Stimulated activated CD4-positive, alpha-beta T cell treated with anti-CD3 and anti-CD28 coated beads, Interleukin-1b, Interleukin-23, amount 100 ng/mL, for 1 hour (primary cell): ENCODE measurements at places on chromosomes 1 and 21.

GRCh38 chr1:30316056-30316455, 407.3 kb downstream of the MATN1 start:
- DNase-seq = no peak

DNA sequence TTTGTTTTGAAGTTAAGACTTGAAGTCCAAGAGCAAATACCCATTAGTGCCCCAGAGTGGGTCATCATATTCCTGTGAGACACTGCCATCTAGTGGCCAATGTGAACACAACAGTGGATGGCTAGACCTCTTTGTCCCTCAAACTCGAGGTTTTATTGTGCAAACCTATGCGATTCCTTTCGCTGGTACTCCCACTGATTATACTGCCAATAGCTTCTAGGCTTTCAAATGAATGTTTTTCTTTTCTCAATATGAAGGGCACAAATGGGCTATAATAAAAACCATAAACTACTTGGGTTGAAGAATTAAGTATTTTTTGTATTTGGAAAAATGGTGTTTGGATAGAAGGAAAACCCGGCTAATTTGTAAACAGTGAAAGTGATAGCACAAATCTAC, 100.4 kb upstream of the ZNF281 start:
- peak; percentile 49 for DNase-seq

- no peak for DNase-seq
Measured at GRCh38 chr21:17436626-17437111, 76.2 kb upstream of the CXADR start.

GRCh38 chr1:187816646-187817045, 987.9 kb downstream of the PLA2G4A start:
- no peak for DNase-seq

DNA sequence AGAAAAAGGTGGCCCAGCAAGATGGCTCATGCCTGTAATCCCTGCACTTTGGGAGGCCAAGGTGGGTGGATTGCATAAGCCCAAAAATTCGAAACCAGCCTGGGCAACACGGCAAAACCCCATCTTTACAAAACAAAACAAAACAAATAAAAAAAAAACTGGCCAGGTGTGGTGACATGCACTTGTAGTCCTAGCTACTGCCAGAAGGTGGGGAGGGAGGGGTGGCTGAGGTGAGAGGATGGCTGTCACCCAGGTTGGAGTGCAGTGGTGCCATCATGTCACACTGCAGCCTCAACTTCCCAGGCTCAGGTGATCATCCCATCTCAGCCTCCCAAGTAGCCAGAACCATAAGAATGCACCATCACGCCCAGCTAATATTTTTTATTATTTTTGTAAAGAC, 22.8 kb downstream of the RERE start:
- no peak for DNase-seq

DNA sequence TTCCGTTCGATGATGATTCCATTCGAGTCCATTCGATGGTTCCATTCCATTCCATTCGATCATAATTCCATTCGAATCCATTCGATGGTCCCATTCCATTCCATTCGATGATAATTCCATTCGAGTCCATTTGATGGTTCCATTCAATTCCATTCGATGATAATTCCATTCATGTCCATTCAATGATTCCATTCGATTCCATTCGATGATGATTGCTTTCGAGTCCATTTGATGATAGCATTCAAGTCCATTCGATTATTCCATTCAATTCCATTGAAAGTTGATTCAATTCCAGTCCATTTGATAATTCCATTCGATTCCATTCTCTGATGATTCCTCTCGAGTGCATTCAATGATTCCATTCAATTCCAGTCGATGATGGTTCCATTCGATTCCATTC, 3895.3 kb downstream of the SRGAP2C start:
- no peak for DNase-seq

DNA sequence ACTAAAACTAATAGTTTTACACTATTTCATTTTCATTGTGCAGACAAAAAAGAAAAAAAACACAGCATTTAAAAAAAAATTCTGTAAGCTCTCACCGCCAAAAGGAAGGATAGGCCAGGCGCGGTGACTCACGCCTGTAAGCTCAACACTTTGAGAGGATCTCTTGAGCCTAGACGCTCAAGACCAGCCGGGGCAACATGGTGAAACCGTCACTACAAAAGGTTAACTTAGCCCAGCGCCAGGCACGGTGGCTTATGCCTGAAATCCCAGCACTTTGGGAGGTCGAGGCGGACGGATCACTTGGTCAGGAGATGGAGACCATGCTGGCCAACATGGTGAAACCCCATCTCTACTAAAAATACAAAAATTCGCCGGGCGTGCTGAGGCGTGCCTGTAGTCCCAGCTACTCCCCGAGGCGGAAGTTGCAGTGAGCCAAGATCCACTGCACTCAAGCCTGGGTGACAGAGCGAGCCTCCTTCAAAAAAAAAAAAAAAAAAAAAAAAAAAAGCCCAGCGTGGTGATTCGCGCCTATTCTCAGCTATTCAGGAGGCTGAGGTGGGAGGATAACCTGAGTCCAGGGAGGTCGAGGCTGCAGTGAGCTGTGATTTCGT, 14.3 kb upstream of the SPEN start:
- DNase-seq = no peak

DNA sequence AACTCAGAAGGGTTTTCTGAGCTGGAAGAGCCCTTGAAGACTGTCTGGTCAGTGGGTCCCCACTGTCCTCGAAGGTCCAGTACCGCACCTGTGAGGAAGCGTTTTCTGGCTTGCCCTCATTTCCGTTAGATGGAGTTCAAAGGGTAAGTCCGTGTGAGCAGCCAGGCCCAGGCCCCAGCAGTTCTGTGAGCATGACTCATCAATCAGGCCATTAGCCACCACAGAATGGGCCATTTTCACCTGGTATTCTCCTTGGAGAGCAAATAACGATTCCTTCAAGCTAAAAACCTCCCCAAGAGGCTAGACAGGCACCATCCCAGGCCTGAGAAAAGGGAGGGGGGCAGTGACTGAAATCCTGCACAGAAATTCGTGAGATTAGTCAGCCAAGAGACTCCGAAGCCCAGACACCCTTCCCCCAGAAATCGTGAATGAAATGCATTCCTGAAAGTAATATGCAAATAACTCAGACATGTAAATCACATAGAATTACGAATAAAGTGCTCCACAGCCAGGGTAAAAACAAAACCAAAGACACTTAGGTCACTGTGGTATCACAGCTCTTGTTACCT, 66.0 kb downstream of the BCAR3 start:
- no peak for DNase-seq

GRCh38 chr1:247557926-247558674, 9.2 kb downstream of the GCSAML start:
- no peak for DNase-seq

- no peak for DNase-seq
Measured at GRCh38 chr1:59986516-59987310, 60.1 kb upstream of the CYP2J2 start.

DNA sequence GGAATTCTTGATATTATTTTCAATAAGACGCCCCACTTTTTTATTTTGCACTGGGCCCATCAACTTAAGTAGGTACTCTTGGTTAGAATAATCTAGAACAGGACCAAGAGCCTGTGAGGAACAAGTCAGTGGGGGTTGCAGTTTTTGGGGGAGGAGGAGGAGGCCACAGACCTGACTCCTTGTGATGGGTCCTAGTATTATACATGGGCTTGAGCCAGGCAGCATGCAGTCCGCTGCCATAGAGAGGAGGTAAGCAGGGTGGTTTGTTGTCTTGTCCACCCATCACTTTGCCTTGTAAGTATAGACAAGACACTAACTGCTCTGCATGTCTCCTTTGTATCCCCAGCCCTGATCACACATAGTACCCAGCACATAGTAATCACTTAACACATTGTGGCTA, 24.5 kb downstream of the ROR1 start:
- no peak for DNase-seq

DNA sequence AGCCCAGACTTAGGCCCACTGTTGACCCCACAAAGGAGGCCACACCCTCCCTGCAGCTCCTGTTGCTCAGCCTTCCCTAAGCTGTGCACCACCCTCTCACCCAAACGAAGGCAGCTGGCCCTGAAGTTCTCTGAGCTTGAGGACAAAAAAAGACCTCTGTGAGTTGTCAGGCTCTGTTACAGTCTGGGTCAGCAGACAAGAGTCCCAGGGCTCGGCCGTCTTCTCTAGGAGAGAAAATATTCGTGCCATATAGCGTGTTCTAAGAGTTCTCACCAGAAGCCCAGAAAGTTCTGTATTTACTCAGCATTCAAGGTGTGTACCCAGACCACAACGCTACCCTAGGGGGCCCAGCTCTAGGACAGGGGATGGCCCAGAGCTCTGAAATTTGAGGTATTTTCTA, 25.5 kb upstream of the LYST start:
- DNase-seq = no peak

DNA sequence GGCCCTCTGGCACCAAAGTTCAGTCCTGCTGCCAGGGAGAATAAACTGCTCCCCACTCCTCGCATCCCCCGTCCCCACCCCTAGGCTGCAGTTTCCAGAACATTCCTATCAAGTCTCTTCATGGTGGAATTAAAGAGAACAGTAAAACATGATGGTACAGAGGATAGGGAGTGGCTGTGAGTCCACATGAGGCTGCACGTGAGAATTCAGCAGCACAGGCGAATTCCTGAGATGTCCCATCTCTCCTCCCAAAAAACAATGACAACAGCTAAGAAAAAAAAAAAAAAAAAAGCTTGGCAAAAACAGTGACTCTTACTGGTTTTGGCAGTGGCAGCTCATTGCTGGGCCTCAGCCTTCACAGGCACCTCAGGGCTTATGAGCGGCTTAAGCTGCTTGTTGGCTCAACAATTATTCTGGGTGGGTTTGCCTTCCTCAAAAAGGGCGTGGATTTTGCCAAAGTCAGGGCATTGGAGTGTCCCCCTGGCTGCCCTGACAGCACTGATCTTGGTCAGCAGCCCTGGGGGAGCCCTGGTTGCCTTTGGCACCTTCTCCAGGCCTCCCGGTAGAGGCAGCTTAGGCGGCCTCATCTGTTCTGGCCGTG, 5.7 kb upstream of the IFFO2 start:
- no peak for DNase-seq

- DNase-seq = no peak
Measured at GRCh38 chr1:3956527-3957170, 56.6 kb upstream of the C1orf174 start.

DNA sequence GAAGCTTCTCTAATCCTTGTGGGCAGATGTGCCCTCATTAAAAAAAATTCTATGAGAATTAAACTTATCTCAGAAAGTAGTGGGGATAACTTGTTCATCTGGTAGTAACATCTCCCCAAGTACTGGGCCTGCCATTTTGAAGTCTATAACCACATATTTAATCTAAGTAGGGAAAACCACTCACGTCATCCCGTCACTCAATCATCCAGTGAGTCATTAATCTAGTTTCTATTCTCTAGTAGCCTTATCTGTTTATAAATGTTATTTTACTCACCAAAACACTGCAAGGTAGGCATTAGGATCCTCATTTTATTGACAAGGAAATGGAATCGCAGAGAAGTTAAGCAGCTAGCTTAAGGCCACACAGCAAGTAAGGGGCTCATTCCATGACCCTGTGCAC, 221.9 kb downstream of the ATG4C start:
- no peak for DNase-seq

DNA sequence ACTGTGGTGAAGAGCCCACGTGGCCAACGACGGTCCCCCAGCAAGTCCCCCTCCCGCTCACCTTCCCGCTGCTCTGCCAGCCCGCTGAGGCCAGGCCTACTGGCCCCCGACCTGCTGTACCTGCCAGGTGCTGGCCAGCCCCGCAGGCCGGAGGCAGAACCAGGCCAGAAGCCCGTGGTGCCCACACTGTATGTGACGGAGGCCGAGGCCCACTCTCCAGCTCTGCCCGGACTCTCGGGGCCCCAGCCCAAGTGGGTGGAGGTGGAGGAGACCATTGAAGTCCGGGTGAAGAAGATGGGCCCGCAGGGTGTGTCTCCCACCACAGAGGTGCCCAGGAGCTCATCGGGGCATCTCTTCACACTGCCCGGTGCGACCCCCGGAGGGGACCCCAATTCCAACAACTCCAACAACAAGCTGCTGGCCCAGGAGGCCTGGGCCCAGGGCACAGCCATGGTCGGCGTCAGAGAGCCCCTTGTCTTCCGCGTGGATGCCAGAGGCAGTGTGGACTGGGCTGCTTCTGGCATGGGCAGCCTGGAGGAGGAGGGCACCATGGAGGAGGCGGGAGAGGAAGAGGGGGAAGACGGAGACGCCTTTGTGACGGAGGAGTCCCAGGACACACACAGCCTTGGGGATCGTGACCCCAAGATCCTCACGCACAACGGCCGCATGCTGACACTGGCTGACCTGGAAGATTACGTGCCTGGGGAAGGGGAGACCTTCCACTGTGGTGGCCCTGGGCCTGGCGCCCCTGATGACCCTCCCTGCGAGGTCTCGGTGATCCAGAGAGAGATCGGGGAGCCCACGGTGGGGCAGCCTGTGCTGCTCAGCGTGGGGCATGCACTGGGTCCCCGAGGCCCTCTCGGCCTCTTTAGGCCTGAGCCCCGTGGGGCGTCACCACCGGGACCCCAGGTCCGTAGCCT, 46.8 kb downstream of the TRIM11 start:
- DNase-seq = no peak

GRCh38 chr1:28640766-28641165, 2.1 kb downstream of the TAF12 start:
- DNase-seq = no peak

DNA sequence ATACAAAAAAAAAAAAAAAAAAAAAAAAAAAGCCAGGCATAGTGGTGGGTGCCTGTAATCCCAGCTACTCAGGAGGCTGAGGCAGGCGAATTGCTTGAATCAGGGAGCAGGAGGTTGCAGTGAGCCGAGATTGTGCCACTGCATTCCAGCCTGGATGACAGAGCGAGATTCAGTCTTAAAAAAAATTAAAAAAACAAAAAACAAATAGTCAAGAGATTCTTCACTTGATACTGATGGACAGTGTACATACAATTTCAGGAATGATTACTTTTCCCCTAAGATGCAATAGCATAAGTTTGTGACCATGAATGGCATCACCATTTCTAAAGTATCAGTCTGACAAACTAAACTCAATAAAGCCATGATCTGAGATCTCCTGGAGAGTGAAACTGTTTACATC, 60.8 kb upstream of the IVNS1ABP start:
- no peak for DNase-seq

- no peak for DNase-seq
Measured at GRCh38 chr1:38064197-38064903, 17.8 kb upstream of the POU3F1 start.

- no peak for DNase-seq
Measured at GRCh38 chr1:212381397-212382035, 33.2 kb downstream of the PACC1 start.

GRCh38 chr21:16330082-16330907, 600.5 kb downstream of the USP25 start:
- no peak for DNase-seq

GRCh38 chr1:25427696-25428095, 3.0 kb upstream of the MACO1 start:
- no peak for DNase-seq

DNA sequence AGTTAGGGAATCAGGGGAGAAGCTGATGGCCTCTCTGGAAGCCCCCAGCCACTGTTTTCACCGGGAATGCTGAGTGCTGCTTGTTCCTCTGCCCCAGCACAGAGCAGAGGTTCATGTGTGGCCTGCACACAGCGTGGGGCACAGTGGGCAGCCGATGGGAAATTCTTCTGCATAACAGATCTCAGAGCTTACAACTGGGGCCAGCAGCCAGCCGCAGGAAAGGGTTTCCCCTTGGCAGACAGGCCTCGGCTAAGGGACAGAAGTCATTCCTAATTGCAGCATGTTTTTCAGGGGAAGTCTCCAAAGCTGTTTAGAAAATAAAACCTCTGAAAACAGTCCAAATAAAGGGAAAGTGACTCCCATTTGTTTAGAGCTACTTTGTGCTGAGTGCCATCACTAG, 22.6 kb downstream of the HMGB4 start:
- DNase-seq = no peak

GRCh38 chr21:34202553-34203372, 129.4 kb downstream of the MRPS6 start:
- DNase-seq = no peak
